Activated naive CD8-positive, alpha-beta T cell treated with anti-CD3 and anti-CD28 coated beads, Interleukin-2, amount 10 ng/mL, durations not matched to agents 7 days and 5 days (primary cell): ENCODE measurements at places on chromosomes 1 and 21. TPM values are rescaled to one million over a fixed set of nuclear protein-coding genes. Genes with fewer than 3 reads are reported as not detected.

Gene TCHH
- total RNA-seq: 0.08 TPM

Gene HAPLN2
- 0.17 TPM for total RNA-seq

Gene LEFTY2
- not detected for total RNA-seq

Gene SYCP1
- total RNA-seq: not detected

Gene STX12
- 31.9 TPM for total RNA-seq

Gene RGS1
- total RNA-seq: 15.3 TPM

Gene CFH
- 3.9 TPM for total RNA-seq

Gene CYP2J2
- 2.9 TPM for total RNA-seq

Gene PGLYRP3
- not detected for total RNA-seq

Gene LHX8
- total RNA-seq: not detected

Gene HRNR
- not detected for total RNA-seq

Gene LCE1D
- total RNA-seq: not detected

Gene PFKL
- 193 TPM for total RNA-seq

Gene NOS1AP
- total RNA-seq: not detected

Gene PAPPA2
- not detected for total RNA-seq

Gene TMEM63A
- total RNA-seq: 198 TPM

Gene FAM151A
- not detected for total RNA-seq

Gene IPP
- 13.4 TPM for total RNA-seq

Gene MCL1
- total RNA-seq: 302 TPM

Gene PTAFR
- 0.99 TPM for total RNA-seq

Gene CORT
- 0.39 TPM for total RNA-seq

Gene HES2
- total RNA-seq: not detected

Gene AGMAT
- 7.6 TPM for total RNA-seq

Gene LDLRAD2
- total RNA-seq: not detected

Gene CD34
- not detected for total RNA-seq

Gene AMY2A
- not detected for total RNA-seq

Gene INAVA
- 0.25 TPM for total RNA-seq

Gene TFF2
- total RNA-seq: not detected

Gene CAMSAP2
- total RNA-seq: 1.2 TPM

Gene SH2D5
- 0.11 TPM for total RNA-seq

Gene LY9
- total RNA-seq: 70.9 TPM

Gene DCDC2B
- 0.22 TPM for total RNA-seq
